ENCODE measurements at places on chromosomes 12 and 14. TPM values are rescaled to one million over a fixed set of nuclear protein-coding genes. Genes with fewer than 3 reads are reported as not detected.

BIN2 gene
- total RNA-seq, result 0.20 TPM

KITLG gene
- 21.9 TPM for total RNA-seq

CFAP54 gene
- total RNA-seq, result 1.4 TPM

LMNTD1 gene
- not detected for total RNA-seq

KRT2 gene
- total RNA-seq, result not detected

GPR132 gene
- total RNA-seq, result 0.54 TPM

VDR gene
- 3.5 TPM for total RNA-seq

KRT71 gene
- total RNA-seq, result not detected

PYGL gene
- total RNA-seq, result 172 TPM

PLEKHG7 gene
- total RNA-seq, result not detected

CCDC198 gene
- 1.8 TPM for total RNA-seq

KRT76 gene
- total RNA-seq, result not detected

CINP gene
- 50.2 TPM for total RNA-seq

ERBB3 gene
- 1.7 TPM for total RNA-seq

TMEM117 gene
- 2.3 TPM for total RNA-seq

SSPN gene
- 0.45 TPM for total RNA-seq

ANO4 gene
- total RNA-seq, result not detected

TMEM253 gene
- 0.94 TPM for total RNA-seq

OAS1 gene
- 32.8 TPM for total RNA-seq

CLEC4C gene
- not detected for total RNA-seq

LRRIQ1 gene
- 1.0 TPM for total RNA-seq

NR2C1 gene
- total RNA-seq, result 26.4 TPM

PAPLN gene
- 4.0 TPM for total RNA-seq

FLRT2 gene
- 4.0 TPM for total RNA-seq

PLXNC1 gene
- 0.08 TPM for total RNA-seq

KRT85 gene
- total RNA-seq, result not detected

TAS2R43 gene
- not detected for total RNA-seq

AICDA gene
- 0.13 TPM for total RNA-seq

LBHD2 gene
- total RNA-seq, result 0.22 TPM

VRTN gene
- not detected for total RNA-seq

KRT82 gene
- not detected for total RNA-seq

TAS2R46 gene
- total RNA-seq, result not detected

BICDL1 gene
- 3.8 TPM for total RNA-seq

CD27 gene
- not detected for total RNA-seq

OASL gene
- 1.7 TPM for total RNA-seq

INHBC gene
- not detected for total RNA-seq

BATF gene
- total RNA-seq, result not detected

SCN8A gene
- 1.8 TPM for total RNA-seq

HHIPL1 gene
- total RNA-seq, result 0.09 TPM

PPP1R1A gene
- 0.09 TPM for total RNA-seq

GARIN6 gene
- not detected for total RNA-seq

KSR2 gene
- total RNA-seq, result 0.71 TPM

MYF5 gene
- not detected for total RNA-seq

HOXC9 gene
- total RNA-seq, result 14.7 TPM

LMO3 gene
- not detected for total RNA-seq

CEBPE gene
- total RNA-seq, result not detected

HOXC4 gene
- 2.4 TPM for total RNA-seq

EML5 gene
- 0.40 TPM for total RNA-seq
